ENCODE measurements at places on chromosomes 3 and 15.

GRCh38 chr3:172221547-172221946, 182.2 kb downstream of the FNDC3B start:
- peak; percentile 80 for DNase-seq

DNA sequence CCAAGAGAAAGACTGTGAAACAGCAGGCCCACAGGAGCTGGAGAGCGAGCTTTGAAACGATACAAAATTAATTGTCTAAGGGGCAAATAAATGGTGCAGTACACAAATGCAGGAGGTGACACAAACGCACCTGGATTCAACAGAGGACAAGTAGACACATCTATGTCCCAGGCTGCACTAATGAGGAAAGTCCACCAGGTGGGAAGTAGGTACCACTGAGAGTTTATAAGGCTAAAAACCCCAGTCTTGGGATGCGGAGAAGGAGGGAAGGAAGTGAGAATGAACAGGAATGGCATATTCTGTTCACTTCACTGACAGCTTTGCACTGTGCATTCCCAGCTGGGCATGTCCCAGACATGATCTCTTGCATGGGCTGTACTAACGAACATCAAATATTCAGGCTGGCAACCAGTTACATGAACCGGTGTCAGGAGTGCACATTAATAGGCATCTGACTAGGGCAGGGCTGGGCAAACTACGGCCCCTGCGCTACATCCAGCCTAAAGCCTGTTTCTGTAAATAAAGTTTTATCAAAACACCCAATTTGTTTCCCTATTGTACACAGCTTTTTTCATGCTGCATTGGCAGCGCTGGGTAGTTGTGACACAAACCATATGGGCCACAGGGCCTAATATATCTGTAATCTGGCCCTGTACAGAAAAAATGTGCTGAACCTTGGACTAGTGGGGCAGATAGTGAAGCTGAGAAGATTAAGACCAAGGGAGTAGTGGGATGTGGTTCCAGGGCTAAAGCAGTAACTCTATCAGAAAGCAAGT, 107.0 kb downstream of the IGF2BP2 start:
- no peak for DNase-seq

DNA sequence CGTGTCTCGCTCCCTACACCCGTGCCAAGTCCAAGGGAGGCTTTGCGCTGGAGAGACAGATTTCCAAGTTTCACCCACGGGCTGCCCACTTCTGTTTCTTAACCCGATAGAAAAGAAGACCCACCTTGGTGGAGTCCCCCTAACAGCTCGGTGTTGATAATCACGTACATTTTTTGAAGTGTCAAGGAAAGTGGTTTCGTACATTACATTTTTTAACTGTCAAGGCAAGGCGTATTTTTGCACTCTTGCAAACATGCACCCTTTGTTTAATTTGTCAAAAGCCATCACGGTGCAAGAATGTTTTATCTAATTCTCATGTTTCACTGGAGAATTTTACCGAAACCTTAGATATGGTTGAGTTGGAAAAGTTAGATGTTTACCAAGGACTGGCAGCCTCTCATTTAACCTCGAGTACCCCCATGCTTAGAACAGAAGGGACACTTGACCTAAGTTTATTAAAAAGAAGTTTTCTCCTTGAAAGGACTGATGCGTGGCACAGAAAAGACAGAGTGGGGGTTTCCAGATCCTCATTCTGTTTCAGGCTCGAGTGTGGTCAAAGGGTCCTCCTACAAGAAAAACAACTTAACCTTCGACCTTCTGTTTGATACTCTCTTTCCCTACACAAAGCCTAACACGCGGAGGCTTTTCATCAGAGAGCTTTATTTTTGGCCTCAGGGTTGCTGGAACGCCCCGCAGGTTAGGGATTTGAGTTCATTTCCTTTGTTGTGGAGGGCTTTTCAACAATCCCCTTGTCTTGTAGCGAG, 882 bp downstream of the GXYLT2 start:
- no peak for DNase-seq

DNA sequence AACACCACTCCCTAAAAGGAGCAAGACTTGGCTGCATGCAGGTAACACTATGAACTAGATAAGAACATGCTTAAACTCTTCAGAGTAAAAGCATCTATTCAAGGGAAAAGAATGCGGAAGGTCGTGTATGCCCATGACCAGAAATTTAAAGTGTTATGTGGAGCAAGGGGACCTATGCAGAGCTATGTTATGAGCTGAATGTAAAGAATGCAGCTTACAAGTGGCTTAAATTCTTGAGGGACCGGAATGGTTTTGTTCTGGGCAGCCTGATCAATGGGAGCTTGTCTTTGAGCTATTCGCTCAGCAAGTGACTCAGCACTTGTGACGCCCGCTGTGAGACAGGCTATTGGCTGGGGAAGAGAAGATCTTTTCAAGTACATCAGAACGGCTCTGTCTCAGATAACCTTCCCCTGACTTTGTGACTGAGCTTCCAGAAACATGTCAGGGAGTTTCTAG, 367.5 kb upstream of the THBS1 start:
- DNase-seq: peak; percentile 97

DNA sequence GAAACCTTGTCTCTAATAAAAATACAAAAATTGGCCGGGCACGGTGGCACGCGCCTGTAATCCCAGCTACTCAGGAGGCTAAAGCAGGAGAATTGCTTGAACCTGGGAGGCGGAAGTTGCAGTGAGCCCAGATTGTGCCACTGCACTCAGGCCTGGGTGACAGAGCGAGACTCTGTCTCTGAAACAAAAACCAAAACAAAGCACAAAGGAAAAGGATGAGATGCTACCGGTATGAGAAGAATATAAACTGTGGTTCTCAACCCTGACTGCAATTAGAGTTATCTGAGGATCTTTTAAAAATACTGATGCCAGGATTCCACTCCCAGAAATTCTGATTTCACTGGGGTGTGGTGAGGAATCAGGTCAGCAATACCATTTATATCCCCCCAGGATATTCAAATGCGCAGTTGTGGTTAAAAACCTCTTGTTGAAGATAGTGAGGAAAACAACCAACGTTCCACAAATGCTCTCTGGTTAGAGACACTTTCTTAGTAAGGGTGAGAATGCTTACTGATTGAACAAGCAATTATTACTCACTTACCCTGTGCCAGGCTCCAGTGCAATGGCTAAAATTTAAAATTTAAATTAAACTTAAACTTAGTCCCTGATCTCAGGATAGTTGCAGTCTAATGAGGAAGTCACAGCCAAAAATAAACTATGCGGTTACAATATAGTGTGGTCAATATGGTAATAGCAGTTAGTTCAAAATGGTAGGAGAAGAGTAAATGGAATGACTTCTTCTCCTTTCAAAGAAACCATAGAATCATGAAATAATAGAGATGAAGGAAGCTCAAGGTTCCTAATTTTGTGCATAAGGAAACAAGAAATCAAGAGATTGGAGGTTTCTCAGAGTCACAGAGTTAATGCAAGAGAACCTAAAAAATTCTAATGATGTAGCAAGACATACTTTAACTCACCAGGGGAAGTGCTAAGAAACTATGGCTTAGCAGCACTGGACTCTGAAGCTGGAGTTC, 109.5 kb downstream of the SSR3 start:
- DNase-seq: no peak

GRCh38 chr3:125191730-125192129, 20.8 kb downstream of the SLC12A8 start:
- no peak for DNase-seq

GRCh38 chr3:151301787-151302186, 14.8 kb downstream of the GPR87 start:
- peak; percentile 74 for DNase-seq

DNA sequence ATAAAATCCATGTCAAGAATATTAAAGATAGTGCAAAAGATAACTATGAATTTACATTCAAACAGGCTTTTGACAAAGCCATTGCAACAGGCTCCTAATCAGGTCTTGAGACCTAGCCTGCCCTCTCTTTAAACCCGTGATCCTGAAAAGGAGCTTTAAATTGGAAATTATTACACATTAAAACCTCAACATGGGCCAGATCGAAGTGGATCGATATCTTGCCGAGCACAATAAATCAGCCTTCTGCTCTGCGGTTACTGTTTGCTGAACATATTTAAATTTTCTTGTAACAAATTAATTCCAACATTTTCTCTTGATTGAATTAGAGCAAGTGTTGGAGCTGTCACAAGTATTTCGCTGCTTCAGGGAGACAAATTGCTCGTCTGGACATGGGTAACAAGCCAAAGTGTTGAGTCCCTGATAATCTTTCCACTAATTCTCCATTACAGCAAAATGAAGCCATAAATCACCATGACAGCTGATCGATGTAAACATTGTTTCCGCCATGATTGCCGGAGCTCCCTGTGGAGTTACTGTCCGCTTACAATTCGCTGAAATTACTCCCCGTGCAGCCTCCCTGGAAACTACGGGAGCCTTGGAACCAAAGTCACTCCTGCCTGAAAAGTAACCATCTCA, 47.6 kb downstream of the SHOX2 start:
- no peak for DNase-seq

DNA sequence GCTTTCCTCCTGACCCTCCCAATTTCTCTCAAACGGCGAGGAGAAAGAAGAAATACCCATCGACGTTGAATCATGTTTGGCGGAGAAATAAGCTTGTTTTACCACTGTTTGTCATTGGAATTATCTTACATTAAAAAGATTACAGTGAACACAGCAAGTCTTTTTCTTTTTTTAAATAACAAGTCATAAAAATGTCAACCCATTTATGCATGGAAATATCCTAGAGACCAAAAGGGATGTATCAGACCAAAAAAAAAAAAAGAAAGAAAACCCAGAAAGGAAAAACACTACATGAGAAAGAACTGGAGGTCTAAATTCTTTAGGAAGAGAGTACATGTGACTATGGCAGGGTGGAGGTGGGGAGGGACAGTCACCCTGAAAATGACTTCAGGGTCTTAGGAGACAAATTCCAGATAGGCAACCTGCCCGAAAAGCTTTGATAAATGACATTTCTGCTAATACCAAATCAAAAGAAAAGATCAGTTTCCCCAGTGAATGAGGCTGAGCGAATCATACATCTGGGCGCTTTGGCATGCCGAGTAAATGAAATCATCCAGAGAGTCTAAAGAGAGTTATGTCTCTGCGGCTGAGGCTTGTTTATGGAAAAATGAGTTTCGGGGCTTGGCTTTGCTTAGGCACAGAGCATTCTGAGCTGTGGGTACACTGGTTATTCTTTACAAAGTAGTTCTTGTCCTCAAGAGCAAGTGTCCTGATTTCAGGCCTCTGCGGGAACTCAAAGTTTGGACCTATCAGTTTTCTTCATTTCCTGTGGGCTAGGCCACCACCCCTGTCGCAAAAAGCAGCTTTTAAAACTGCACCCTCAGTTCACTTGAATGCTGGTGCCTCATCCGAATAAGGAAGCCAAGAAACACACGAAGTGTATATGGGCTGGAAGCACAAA, 110.1 kb upstream of the TGFBR2 start:
- peak; percentile 54 for DNase-seq

DNA sequence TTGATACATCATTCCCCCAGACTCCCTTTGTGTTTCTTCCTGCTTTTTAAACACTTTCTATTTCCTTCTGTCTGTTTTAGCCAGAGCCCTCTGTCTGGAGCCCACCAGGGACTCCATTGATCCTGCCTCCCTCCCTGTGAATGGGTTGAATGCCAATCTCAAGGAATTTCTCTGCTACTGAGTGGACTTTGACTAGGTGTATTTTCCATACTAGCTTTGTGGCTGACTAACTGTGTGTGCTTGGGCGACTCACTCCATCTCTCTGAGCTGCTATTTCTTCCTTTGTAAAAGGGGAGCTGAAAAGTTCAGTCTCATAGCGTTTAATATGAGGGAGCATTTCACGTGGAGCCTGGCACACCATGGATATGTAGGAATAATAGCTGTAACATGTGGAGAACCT, 98.8 kb downstream of the EEFSEC start:
- no peak for DNase-seq

GRCh38 chr3:187773233-187774184, 28.2 kb upstream of the BCL6 start:
- no peak for DNase-seq

DNA sequence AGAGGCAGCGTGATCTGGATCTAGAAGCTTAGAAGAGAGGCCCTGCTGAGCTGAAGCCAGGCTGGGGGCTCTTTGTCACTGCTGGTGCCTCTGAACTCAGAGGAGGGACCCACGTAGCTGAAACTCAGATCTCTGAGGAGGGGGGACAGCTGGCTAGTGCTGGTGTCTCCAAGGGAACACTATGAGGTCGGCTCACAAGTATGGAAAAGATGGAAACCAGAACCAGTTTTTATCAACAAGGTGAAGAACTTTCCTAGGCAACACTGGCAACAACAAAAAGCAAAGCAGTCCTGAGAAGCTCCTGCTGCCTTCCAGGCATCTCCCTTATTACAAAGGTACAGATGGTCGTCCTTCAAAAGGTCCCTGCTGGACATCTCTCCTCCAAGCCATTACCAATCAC, 27.0 kb upstream of the FSTL1 start:
- no peak for DNase-seq

GRCh38 chr3:142489572-142490323, 41.9 kb upstream of the XRN1 start:
- no peak for DNase-seq

GRCh38 chr15:74758736-74759135, 10.1 kb downstream of the CYP1A2 start:
- DNase-seq: no peak

DNA sequence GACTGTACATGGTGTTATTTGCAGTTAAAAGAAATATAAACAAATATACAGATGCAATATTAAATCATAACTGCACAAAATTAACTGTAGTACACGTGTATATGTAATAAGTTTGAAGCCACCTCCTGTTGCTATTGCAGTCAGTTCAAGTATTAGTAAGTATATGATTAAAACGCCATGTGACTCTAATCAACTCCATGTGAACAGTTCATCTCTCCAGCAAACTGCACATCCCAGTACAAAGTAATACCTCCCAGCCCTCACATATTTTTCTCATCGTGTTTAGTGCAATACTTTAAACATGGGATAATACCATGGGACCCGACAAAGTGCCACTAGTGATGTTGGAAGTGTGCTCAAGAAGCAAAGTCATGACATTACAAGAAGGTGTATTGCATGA, 34.6 kb downstream of the PDCD10 start:
- no peak for DNase-seq

GRCh38 chr3:27571345-27571744, 87.2 kb upstream of the SLC4A7 start:
- no peak for DNase-seq

DNA sequence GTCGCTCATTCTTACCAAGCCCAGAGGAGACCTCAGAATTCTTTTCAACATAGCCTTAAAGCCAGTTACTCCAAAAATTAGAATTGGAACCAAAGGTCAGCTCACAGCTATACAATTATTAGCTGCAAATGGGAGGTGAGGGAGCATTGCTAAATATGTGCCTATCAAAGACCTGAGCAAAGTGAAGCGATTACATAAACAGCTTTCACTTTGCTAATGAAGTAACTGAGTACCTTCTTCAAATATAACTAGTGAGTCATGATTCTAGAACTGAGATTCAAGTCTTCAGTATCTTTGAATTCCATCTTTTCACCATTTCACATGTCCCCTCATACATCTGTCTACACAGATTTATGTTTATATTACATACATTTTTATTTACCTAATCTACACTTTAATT, 122.6 kb downstream of the P2RY1 start:
- no peak for DNase-seq

Data from HFFc6 (cell line).